ENCODE measurements at places on chromosomes 7 and 10.

DNA sequence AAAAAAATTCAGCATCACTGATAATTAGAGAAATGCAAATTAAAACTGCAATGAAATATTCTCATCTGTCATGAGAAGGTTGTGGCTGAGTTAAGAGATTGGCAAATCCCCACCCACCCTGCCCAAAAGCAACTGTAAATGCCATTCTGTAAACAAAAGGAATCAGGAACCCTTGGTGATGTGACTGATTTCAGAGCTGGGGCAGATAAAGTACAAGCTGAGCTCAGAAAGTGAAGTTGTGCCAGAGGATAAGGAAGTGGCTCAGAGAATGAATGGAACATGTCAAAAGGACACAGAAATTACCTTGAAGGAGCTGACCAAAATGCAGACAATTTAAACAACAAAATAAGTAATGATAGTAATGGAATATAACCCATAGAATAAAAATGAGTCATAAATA lies 32.7 kb upstream of the ARMS2 start:
- no peak for DNase-seq

GRCh38 chr10:103669243-103669929 lies 175.9 kb downstream of the NEURL1 start:
- DNase-seq = no peak

- DNase-seq = no peak
Measured at GRCh38 chr7:71842381-71842780, 569.8 kb downstream of the CALN1 start.

DNA sequence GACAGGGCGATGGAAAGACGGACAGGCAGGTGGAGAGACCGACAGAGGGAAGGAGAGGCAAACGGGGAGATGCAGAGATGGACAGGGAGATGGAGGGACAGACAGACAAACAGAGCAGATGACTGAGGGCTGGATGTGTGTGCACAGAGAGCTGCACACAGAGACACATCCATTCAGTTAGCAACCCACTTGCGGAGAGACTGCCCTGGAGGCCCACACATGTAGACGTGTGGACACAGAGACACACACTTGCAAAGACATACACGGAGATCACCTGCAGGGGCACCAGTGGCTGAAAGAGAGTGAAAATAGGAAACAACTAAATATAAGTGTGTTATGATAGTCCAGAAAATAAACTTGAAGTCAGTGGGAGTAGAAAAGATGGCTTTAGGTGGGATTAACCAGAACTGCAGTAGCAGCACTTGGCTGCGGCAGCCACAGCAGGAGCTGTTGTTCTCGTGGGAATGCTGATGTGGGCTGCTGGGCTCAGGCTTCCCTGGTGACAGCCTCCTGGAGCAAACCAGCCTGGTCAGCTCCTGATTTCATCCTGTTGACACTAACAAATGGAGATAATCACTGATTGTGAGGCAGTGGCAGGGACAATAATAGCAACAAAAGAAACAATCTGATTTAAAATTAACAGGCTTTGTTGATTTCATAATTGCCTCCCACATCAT lies 134.1 kb downstream of the CCNY start:
- DNase-seq = no peak

- DNase-seq = no peak
Measured at GRCh38 chr10:131078131-131078881, 233.2 kb downstream of the TCERG1L start.

DNA sequence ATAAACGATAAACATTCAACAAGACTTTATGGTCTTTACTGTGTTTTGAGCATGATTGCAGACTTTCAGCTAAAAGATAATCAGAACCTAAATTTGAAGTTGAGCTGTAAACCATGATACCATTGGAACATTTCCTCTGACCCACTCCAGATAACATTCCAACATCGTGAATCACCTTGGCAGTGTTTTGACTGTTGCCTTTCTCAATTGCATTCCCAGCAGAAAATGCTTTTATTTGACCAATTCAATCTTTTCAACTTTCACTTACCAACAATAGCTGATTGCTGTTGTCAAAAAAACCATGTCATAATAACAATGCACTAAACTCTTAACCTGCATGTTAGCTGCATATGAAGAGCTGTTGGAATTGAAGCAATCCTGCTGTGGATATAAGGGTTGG lies 165.5 kb downstream of the MDFIC start:
- no peak for DNase-seq

- DNase-seq = no peak
Measured at GRCh38 chr7:105141068-105141467, 127.1 kb downstream of the KMT2E start.

GRCh38 chr7:66142334-66142733 lies 27.7 kb downstream of the CRCP start:
- DNase-seq = no peak

DNA sequence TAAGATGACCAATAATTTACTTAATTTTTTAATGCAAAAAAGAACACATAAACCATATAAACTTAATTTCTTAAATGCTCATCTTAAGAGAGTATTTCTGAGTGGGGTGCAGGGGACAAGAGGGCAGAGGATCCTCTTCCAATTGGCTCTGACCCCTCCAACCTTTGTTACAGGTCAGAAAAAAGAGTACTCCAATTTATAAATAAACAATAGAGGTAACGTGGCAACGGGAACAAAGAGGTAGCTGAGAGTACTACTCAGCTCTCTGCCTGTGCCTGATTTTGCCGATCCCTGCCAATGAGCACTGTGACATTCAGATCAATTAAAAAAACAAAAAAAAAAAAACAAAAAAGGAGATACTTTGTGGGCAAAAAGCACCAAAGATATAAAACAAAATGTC lies 307.9 kb downstream of the PARD3 start:
- no peak for DNase-seq

DNA sequence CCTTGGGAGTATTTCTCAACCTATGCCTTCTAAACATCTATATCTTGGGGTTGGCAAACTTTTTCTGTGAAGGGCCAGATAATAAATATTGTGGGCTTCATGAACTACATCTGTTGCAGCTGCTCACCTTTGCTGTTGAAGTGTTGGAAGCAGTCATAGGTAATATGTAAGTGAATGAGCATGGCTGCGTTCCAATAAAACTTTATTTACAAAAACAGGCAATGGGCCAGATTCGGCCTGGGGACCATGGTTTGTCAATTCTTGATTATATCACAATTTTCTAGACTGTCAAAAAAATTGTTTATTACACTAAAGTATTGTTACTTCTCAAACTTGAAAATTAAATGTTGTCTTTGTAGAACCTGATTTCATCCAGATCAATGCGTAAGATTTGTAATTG lies 54.9 kb downstream of the MTPN start:
- no peak for DNase-seq

GRCh38 chr7:86876146-86876545 lies 183.3 kb downstream of the ELAPOR2 start:
- DNase-seq = no peak

DNA sequence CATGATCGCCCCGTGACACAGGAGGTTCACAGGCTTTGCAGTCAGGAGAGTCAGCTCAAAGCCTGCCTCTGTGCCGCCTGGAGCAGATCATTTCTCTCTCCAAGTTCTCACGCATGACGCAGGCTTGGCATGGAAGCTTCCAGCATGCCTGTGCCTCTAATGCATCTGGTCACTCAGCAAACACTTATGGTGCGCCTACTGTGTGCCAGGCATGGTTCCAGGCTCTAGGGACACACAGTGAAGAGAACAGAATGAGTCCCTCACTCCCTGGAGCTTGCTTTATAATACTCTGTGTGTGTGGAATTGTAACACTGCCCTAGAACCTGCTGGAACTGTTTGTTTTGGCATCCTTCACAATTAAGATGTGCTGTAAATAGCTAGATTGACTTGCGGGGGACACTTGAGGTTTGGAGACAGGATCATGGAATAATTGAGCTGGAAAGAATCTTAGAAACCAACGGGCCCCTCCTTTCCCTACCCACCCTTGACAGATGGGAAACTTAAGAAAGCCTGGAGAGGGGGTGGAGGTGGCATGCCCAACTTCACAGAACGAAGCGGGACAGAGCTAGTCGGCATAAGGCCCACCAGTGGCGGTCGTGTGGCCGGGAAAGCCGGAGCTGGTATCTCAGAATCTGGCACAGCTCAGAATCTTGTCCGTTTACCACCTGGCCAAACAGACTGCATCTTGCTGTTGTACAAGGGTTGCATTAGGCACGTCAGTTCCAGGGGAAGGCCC lies 4.6 kb upstream of the MYH16 start:
- DNase-seq = no peak

DNA sequence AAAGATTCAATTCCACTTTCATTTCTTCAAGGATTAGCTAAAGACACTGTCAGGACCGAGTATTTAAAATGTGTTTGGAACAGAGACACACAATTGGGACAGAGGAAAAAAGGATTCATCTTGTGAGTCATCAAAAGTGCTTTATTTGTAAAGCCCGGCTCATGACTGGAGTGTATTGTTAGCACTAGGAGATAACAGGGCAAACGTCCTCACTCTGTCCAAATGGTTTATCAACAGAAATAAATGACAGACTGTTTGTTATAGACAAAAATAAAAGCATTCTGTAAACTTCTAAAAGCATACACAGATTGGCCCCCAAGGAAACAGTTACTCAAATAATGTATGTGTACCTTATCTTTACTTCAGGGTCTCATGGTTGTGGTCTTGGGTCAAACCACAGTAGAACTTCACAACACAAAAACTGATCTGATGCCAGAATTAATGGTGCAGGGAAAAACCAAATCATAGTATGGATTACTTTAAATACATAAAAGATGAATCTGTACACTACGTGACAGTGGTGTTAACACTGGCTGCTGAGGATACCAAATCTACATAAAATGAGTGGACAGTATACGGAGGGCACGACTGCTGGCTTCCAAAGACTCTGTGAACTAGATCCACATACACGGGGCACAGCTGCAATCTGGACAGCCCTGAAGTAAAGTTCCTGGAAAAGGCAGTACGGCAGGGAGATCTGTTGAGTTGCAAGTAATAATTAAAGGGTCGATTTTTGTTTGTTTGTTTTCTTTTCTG lies 179.4 kb downstream of the PIP4K2A start:
- DNase-seq = no peak

DNA sequence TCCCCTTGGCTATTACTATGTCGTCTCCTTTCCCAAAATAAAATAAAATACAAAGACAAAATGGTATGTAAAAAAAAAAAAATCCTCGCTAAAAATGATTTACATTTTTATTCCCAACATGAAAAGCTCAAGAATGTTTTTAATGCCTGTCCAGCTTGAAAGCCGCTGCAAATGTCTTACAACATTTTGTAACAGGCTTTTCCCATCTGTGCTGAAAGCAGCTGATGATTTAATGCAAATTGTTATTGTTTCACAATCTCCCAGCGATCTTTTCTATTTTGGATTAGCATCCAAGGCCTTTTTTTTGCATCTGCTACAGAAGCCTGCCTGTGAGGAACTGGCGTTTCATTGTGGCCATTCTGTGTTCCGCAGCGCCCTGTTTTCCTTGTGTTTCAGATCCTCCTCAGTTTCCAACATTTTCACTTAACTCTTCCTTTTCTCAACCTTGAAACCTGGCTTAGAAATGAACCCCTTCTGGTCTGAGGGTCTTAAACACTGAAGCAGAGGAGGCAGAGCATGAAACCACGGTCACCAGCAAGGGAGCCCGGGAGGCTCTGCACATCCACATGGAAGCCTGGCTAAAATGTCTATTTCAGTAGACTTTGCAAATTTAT lies 712.1 kb downstream of the PARD3 start:
- DNase-seq = no peak

DNA sequence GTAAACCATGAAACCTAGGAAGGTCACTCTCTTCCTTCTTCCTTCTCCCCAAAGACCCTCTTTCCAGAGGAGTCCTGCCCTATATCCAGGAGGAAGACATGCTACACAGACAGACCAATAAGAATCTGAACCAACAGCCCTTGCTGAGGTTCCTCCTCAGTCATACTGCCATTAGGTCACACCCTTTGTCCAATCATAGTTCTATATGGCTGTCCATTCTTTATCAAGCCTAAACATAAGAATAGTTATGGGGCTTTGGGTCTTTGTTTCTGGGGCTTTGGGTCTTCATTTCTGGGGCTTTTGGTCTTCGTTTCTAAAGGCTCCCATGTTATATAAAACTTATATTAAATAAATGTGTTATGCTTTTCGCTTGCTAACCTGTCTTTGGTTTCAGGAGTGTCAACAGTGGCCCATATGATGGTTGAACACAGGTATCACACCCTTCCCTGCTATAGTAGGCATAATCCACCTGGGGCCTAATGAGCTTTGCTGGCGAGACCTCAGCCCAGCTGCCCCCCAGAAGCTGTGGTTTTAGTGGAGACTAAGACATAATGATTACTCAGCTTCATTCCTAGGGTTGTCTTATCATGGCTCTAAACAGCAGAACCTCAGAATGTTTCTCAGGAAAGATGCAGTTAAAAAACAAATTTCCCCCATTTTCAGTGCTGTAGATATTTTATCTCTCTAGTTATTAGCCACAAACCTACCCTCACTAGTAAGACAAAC lies 91.6 kb downstream of the ELMO1 start:
- no peak for DNase-seq

GRCh38 chr7:136677471-136678365 lies 190.7 kb upstream of the CHRM2 start:
- DNase-seq = no peak

DNA sequence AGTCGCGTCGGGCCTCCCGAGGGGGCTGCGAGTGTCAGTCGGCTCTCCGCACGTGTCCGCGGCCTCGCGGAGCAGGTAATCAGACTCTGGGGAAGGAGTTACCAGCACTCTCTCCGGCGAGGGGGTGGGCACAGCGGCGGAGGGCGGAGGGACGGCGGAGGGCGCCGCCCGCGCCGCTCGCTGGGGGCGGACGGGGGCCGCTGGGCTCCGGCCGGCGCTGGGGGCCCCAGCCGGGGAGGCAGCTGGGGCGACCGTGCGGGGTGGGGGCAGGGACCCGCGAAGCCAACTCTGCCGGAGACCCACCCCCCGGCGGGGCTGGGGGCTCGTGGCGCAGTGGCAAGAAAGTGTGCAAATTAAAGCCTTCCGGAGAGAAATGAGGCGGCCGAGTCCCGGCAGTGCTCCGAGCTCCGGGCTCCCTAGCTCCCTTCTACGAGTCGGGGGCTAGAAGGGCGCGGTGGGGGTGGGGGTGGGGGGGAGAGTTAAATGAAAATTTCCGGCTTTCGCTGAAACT lies at the start of gene CDK6:
CDK6 (minus strand) TSS at position 85 of the 511 bp plus-strand sequence. CDS start 3,250 bp downstream, outside the sequence.
- DNase-seq = peak; percentile 72

- DNase-seq = no peak
Measured at GRCh38 chr10:96511044-96511945, 2.4 kb downstream of the TLL2 start.

DNA sequence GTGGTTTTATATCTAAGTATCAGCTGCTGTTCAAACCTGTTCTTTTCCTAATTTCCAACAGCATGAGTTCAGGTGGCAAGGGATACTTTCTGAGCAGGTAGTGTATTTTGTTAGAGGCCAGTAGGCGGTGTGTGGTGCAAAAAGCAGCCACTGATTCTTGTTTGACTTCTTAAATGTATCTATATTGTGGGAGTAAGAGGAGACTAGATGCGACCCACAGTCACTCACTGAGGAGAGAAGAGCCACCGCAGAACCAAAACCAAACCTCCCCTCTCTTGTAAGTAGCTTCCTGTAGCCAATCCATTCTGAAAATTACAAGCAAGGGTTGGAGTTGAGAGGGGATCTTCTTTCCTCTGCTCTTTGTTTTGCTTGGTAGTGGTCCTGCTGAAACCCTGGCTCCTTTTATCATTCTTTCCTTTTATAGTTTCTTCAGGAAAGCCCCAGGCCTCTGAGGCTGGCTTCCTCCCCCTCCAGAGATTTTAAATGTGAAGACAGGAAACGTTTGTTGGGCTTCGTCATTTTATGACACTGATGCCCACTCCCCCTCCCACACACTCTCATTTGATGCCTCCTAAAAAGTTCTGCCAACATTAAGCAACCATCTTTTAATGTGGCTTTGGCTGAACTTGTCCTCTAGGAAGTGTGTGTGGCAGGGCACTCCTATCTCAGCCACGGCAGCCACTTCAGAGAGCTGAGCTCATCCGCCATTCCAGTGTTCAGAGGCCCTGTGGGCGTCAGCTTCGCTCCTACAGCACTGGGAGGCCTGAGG lies 566.0 kb downstream of the SUGCT start:
- DNase-seq = no peak
